ENCODE measurements at places on chromosomes 12 and 14.

DNA sequence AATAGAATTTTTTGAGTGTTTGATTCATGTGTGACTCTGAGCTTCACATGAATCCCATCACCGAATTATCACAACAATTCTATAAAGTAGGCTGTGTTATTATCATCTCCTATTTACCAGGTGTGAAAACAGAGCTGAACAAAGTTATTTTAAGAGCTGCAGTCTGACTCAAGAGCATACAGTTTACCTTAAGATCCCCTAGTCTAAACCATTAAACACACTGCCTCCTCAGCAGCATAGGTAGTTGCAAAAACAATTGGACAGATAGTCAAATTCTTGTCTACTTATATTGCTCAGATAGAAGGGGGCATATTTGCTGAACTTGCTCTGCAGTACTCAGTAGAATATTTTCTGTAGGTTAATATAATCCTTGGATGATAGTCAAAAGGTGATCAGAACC, 219.8 kb upstream of the ATP2B1 start:
- DNase-seq, result no peak

DNA sequence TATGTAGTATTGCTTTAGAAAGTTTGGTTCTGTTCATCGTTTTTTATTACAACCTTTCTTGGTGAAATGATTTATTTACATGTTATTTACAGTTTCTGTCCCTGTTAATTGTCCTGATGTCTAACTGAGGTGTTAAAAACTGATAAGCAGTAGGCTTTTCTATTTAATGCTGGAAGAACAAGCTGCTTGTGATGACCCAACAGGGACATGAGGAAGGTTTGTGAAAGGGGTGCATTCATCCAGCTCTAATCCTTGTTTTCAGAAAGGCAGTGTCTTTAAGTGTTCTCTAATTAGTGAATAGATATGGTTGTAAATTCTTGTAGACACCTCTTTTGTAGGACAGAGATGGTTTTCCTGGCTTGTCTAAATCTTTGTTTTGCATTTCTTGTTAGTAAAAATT, 191.4 kb downstream of the FOXA1 start:
- no peak for DNase-seq

GRCh38 chr12:53190108-53190729, 9.5 kb upstream of the CSAD start:
- DNase-seq, result no peak

DNA sequence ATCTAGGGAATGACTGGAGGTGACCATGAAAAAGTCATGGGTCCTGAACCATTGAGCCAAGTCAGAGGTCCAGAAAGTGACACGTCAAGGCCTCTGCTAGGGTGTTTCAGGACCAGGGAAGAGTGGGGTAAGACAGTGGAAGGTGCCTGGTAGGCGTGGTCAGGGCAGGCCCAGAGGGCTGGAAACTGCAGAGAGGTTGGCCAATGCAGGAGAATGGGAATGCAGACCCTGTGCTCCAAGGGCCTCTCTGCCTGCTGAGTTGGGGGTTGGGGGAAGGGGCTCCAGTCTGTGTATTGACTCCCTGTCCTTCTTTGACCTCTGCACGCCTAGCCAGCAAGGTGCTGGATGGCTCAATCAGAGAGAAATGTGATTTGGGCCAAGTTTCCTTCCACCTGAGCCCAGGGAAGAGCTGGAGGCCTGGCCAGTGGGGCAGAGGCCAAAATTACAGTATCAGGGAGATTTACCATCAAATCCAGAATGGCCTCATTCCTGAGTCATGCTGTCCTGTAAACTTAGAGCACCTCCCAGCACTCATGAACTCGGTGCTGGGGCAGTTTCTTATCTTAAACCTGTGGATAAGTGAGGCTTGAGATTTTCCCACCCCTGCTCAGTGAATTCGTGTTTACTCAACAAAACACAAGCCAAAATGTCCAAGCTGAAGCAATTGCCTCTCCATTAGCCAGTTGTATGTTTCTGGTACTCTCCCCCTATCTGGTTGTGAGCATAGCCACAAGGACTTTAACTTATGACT, 24.4 kb downstream of the IRF2BPL start:
- DNase-seq, result no peak

- DNase-seq, result no peak
Measured at GRCh38 chr12:497501-498160, 37.9 kb downstream of the B4GALNT3 start.

GRCh38 chr12:131166717-131167116, 213.0 kb downstream of the ADGRD1 start:
- no peak for DNase-seq

DNA sequence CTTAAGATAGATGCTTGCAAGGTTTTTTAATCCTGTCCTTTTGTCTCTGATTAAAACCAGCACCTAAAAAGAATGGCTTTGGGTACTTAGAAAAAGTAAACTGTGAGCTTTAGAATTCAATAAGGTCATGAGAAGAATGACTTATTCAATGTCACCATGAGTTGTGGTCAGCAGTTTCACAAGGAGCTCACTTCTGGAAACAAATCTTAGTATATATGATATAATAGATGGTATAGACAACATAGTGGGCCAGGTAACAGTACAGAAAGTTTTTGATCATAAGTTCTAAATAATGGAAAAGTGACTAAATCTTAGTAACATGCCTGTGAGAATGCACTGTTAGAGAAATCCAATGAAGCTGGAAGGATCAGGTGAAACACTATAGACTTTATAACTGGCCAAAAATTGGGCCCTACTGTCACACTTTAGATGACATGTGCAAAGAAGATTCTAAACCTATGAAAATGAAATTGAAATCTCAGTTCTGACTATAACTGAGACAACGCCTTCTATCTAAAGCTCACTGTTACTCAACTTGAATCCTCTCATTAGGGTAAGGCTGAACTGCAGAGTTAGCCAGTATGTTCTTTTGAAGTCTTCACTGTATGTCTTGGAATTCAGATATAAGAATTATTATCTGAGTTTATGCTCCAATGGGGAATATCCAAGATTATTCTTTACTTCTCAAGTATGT, 42.4 kb upstream of the RAD51AP1 start:
- no peak for DNase-seq

GRCh38 chr14:92892589-92892988, 30.4 kb upstream of the CHGA start:
- no peak for DNase-seq

GRCh38 chr14:31489691-31490090, 1.9 kb upstream of the GPR33 start:
- no peak for DNase-seq

- no peak for DNase-seq
Measured at GRCh38 chr14:97058074-97058467, 260.9 kb downstream of the VRK1 start.

GRCh38 chr14:102793531-102794328, 16.5 kb downstream of the TRAF3 start:
- DNase-seq, result no peak

- no peak for DNase-seq
Measured at GRCh38 chr14:35807131-35807961, 1.7 kb downstream of the RALGAPA1 start.

DNA sequence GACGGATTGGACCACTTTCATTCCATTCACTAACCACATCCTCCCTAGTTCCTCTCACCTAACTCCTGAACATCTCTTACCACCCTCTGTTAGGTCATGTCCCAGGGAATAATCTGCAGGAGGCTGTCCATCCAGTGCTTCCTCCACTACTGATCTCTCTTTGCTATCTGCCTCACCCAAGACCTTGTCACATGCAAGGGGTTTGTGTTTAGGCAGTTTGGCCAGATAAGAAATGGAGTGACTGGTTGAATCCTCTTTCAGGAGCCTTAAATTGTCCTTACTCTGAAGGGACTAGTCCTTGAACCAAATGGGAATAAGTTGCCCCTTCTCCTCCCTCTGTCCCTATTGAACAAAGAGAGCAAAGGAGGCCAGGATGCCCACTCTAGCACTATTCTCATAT, 249.2 kb upstream of the BTG1 start:
- DNase-seq, result no peak

- DNase-seq, result no peak
Measured at GRCh38 chr14:75934998-75935628, 46.7 kb downstream of the TGFB3 start.

- no peak for DNase-seq
Measured at GRCh38 chr14:89849931-89850330, 104.6 kb downstream of the EFCAB11 start.

DNA sequence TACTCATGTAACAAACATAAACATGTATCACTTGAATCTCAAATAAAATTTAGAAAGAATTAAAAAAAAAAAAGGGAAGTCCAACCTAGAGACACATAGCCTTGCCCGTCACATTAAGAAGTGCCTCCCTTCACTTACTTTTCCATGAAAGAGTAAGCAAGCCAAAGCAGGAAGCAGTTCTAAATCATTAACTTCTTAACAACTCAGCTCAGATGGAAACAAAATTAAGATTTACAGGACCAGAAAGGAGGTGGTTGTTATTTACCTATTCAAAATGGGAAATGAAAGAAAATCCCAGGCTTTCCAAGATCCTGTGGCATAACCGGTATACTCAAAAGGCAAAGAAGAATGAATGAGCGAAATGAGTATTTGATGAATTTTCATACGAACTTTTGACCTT, 258.6 kb upstream of the DCN start:
- DNase-seq, result no peak

DNA sequence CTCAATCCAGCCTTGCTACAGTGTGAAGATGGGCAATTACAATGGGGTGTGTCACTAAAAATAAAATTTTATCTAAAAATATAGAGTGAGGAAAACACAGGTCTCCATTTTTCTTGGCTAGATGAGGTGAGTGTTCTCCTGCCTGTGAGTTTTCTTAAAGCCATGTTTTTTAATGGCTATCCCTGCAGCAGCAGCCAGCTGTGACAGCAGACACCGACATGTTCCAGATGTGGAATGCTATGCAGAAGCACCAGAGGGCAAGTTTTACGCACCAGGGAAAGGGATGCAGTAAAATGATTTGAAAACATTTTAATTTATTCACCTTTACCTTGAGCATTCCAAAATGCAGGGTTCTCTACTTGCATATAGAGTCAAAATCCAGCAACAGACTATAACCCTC, 577.0 kb upstream of the STXBP6 start:
- no peak for DNase-seq

DNA sequence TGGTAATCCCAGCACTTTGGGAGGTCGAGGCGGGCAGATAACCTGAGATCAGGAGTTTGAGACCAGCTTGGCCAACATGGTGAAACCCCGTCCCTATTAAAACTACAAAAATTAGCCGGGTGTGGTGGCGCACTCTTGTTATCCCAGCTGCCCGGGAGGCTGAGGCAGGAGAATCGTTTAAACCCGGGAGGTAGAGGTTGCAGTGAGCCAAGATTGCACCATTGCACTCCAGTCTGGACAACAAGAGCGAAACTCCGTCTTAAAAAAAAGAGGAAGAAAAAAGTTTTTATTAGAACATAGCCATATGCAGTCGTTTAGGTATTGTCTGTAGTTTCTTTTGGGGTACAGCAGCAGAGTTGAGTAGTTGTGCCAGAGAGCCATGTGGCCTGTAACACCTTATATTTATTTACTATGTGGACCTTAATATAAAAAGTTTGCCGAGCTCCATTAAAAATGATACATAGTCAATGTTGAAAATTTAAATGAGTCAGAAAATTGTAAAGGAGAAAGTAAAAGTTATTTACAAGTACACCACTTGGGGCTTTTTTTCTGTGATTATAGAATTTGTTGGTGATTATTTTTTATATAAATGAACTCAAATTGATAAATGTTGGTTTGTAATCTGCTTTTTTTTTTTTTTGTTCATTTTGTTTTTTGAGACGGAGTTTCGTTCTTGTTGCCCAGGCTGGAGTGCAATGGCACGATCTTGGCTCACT, 2.2 kb downstream of the ADIPOR2 start:
- DNase-seq, result no peak

DNA sequence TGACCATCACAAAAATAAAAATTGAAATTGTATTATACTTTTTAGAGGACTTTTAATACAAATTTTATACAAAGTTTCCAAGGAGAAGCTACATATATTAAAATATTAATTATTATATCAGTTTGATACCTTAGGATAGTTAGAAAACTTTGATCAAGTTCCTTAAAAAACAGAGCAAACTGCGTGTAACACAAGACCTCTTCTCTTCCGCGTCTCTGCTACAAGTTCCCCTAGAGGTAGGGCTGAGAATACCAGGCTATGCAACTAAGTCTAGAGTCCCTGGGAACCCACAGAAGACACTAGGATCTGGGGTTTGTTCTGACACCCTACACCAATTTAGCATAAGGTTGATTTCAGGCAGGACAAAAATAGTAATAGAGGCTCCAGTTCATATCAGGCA, 319.0 kb downstream of the FOXG1 start:
- no peak for DNase-seq

DNA sequence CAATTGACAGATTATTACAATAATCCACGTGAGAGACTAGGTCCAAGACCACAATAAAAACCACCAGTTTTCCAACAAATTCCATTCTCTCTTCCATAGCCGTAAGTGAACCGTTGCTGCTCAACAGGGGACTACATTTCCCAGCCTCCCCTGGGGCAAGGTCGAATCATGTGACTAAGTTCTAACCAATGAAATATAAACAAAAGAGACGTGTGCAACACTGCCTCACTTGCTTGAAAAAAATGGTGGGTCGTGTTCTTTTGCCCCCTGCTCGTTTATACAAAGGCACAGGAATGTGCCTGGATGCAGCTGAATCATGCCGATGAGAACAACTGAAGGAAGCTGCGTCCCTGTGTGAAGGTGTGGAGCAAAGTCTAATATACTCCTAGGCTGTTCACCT, 51.1 kb downstream of the HSPB8 start:
- DNase-seq, result no peak

GRCh38 chr12:58575256-58575655, 345.0 kb downstream of the LRIG3 start:
- no peak for DNase-seq

DNA sequence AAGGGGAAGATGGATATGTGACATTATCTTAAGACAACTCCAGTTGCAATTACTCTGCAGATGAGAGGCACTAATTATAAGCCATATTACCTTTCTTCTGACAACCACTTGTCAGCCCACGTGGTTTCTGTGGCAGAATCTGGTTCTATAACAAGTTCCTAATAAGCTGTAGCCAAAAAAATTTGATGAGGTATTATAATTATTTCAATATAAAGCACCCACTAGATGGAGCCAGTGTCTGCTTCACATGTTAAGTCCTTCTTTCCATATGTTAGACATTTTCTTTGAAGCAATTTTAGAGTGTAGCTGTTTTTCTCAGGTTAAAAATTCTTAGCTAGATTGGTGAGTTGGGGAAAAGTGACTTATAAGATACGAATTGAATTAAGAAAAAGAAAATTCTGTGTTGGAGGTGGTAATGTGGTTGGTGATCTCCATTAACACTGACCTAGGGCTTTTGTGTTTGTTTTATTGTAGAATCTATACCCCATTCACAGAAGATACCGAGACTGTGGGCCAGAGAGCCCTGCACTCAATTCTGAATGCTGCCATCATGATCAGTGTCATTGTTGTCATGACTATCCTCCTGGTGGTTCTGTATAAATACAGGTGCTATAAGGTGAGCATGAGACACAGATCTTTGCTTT, 36.9 kb downstream of the PSEN1 start:
- no peak for DNase-seq

DNA sequence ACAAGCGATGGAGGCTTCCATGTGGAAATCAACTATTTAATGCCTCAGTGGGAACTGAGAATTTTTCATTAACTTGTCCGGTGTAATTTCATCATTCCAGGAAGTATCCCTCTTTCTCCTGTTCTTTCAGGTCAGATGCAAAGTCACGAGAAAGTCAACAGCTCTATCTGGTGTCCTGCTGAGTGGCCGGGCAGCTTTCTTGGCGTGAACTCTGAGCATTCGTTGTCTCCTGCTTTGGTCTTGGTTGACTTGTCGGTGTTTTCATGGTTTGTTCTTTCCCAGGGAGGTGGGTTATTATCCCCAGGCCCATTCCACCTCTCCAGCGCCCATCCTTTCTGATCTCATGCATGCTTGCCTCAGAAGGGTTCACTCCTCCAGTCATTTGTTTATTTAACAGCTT, 149.1 kb downstream of the GLT1D1 start:
- no peak for DNase-seq

- no peak for DNase-seq
Measured at GRCh38 chr12:122082621-122083356, 4.2 kb downstream of the MLXIP start.

Data from stimulated activated CD4-positive, alpha-beta T cell treated with anti-CD3 and anti-CD28 coated beads, Interleukin-1b, Interleukin-23, amount 100 ng/mL, for 24 hours (primary cell).